ENCODE measurements at places on chromosomes 16 and 17.

DNA sequence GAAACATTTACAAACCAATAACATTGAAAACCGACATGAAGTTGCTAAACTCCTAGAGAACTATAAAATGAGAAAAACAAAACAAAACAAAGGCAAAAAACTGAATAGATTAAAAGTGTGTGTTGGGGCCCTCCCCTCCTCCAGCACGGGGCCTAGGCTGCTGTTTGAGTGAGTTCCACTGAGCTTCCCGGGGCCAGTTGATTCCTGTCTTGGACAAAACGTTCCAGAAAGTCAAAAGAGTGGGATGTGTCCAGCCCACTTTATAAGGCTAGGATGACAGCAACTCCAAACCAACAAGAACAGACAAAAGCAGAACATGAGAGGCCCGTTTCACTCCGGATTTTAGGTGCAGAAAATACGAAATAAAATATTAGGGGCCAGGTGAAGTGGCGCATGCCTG lies 11.6 kb upstream of the CSNK1D start:
- no peak for DNase-seq

GRCh38 chr16:8963010-8963820 lies 491 bp downstream of the USP7 start:
- DNase-seq = peak; percentile 51

DNA sequence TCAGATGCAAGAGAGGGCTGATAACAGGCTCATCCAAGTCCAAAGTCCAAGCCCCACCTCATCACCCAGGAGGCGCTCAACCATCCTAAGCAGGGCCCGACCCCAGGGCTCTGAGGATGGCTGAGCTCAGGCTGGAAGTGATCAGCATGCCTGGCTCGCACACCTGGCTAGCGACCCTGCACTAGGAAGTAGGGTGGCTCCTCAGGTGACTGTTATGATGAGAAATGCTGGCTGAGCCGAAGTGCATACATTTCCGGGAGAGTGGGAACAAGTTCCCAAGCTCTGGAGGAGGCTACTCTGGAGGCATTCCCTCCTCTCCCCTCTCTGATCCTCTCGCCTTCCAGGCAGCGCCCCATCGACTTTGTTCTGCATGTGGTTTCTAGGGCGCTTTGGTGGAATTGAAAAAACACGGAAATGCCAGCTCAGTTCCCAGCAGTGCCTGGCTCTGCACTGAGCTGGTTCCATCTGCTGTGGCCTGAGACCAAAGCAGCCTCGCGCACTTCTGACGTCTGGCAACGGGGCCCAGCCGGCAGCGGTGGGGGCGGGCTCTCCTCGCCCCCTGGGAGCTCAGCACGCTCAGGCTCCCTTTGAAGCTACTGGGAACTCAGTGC lies 130.3 kb downstream of the IRF8 start:
- no peak for DNase-seq

GRCh38 chr17:39002991-39003715 lies 36.0 kb upstream of the FBXO47 start:
- DNase-seq = peak; percentile 80

GRCh38 chr16:17063201-17064139 lies 407.3 kb downstream of the XYLT1 start:
- DNase-seq = no peak

GRCh38 chr16:77282345-77282744 lies 83.1 kb downstream of the SYCE1L start:
- DNase-seq = no peak

DNA sequence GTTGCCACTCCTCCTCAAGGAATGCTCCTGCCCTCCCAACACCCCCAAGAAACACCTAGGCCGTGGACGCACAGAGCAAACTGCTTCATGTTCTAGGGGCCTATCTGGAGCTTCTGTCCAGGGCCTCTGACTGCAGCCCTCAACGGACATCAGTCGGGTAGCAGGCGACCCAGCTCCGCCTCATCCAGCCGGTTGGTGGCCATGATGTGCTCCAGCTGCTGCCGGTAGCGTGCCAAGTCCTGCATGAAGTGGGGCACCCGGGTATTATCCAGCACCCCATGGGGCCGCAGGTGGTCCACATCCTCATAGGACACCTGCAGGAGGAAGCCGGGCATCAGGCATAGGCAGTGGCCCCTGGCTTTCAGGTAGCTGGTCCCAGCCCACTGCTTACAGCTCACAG lies 6.3 kb downstream of the NOL3 start:
- no peak for DNase-seq

DNA sequence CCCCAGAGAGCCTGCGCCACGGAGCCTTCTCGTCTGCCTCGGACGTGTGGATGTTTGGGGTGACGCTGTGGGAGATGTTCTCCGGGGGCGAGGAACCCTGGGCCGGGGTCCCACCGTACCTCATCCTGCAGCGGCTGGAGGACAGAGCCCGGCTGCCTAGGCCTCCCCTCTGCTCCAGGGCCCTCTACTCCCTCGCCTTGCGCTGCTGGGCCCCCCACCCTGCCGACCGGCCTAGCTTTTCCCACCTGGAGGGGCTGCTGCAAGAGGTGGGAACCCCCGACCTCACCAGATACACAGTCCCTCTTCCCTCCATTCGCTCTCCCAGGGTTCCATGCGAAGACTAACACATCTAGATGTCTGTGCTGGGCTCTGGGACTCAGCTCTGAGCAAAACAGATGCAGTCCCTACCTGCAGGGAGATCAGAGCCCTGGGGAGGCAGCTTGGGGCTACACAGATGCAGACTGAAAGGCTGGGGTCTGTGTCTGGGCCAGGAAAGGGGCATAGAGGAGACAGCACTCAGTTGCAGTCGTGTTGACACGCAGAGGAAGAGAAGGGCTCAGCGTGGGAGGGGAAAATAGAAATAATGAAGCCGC lies 3.7 kb downstream of the TNK1 start:
- DNase-seq = no peak

DNA sequence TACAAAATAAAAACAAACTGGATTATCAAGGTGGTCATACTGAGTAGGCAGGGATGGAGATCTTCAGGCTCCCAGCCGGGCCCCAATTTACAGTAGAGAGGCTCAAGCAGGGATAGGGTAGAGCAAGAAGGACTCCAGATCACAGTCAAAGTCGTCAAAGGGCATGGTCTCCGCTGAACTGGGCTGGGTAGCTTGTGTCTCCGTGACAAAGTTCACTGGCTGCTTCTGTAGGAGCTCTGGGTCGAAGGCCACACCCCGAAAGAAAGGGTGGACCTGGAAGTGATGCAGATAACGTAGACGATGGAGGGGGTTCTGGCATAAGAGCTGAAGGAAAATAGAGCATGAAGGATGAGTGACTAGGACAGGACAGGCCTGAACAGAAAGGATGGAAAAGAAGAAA lies 3.6 kb downstream of the RSKR start:
- no peak for DNase-seq

DNA sequence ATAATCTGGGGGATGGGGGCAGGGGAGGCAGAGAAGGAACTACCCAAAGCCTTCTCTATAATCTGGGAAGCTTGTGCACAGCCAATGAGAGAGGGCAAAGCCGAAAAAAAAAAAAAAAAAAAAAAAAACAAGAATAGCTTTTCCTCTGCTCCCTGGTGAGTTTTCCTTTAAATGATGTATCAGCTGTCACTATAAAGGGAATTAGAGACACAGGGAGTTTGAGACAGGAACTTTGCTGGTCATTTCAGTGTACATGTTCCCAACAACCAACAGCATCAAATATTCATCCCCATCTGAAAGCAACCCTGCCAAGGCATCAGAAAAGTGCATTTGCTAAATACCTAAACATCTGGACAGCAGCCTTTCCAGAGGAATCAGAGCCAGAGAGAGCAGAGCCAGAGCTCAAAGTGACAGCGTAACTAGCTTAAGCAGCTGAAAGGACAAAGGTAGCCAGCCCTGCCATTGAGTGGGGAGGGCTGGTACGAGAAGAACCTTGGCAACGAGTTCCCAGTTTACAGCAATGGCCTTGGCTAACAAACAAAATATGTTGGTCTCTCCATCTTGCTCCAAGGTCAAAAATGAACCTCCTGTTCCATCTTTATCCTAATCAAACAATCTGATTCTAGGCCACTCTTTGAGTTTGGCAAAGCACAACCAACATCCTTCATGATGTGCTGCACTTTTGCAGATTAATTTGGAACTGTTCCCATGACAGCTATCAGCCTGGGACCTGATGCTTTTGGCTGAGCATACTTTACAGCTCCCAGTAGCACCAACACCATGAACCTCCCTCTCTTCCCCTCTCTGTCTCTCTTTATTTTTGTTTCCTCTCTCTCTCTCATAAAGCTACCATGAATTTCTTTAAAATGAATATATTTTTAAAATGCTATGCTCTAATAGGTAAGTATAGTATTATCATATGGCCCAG lies 143.7 kb upstream of the GNAO1 start:
- DNase-seq = no peak

GRCh38 chr16:28014851-28015250 lies 48.7 kb downstream of the GSG1L start:
- DNase-seq = no peak

DNA sequence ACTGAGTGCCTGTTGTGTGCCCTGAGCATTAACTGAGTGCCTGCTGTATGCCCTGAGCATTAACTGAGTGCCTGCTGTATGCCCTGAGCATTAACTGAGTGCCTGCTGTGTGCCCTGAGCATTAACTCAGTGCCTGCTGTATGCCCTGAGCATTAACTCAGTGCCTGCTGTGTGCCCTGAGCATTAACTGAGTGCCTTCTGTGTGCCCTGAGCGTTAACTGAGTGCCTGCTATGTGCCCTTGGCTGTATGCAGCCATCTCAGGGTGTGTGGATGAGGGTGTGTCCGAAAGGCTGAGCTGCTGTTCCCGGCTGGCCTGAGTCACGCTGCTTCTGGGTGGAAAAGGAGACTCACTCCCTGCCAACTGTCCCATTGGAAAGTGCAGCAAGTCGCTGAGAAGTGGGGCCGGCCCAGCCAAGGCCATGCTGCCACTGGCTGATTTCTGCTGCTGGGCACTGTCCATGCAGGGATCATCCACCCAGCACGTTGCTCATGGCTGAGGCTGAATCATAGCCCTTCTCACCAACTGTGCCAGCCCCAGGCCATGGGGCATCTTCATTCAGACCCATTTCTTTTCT lies 113.8 kb downstream of the OR1D5 start:
- DNase-seq = no peak

- DNase-seq = no peak
Observed at GRCh38 chr17:58394534-58395223, 22.7 kb downstream of the RNF43 start.

DNA sequence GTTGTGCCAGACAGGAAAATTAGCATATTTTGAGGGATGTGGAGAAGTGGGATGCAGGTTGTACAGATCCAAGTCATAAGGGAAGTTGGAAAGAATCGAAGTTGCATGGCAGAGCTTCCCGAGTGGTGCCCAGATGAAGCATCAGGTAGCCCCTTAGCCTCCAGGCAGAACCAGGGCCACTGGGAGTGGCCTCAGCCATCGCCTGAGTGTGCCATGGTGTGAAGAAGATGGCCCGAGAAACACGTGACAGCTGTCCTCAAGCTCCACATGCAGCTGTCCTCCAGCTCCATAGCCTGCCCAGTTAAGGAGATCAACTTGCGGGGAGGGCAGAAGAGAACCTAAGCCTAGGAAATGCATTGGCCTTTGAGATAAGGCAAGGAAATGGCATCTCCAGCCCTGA lies 33.5 kb downstream of the TMC6 start:
- no peak for DNase-seq

DNA sequence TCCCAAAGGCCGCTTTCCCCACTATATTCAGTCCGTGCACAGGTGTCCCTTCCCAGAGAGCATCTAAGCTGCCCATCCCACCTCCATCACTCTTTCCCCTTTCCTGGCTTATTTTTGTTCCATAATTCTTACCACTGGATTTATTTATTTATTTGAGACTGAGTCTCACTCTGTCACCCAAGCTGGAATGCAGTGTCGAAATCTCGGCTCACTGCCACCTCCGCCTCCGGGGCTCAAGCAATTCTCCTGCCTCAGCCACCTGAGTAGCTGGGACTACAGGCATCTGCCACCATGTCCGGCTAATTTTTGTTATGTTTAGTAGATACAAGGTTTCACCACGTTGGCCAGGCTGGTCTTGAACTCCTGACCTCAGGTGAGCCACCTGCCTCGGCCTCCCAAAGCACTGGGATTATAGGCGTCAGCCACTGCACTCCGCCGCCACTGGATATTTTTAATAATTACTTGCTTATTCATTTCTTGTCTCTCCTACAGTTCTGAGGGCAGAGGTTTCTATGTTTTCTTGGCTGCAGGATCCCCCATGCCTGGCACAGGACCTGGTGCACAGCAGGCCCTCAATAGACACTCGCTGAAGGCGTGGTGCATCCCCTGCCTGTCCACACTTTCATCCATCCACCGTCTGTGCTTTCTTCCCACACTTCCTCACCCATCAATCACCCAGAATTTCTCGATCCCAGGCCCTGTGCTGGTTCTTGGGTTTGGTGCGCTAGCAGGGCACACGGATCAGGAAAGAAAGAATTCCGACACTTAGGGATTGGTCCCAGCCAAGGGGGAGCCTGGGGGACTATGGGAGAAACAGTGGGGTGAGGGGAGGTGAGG lies 9.9 kb upstream of the ADGRG1 start:
- DNase-seq = no peak

GRCh38 chr17:2551493-2551892 lies 39.8 kb upstream of the METTL16 start:
- DNase-seq = no peak

GRCh38 chr16:6484081-6484480 lies 848.6 kb upstream of the RBFOX1 start:
- DNase-seq = no peak

GRCh38 chr16:19700319-19700781 lies 17.7 kb downstream of the KNOP1 start:
- no peak for DNase-seq

DNA sequence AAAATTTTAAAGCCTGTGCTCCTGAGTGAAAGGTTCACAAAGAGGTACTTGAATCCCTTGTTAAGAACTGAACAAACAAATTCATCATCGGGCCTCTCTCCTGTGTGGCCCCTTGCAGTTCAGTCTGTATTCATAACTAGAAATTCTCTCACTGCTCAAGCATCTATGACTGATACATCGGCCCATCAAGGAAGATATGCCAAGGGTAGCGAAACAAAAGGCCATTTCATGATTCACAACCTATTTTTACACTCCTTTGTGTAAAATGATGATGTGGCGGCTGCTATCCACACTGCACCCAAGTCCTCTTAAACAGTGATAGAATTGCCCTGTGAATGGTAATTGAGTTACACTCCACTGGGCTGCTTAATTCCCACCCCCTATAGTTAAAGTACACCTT lies 204.6 kb downstream of the STX8 start:
- no peak for DNase-seq

- DNase-seq = no peak
Observed at GRCh38 chr16:10137341-10137740, 44.9 kb downstream of the GRIN2A start.

- DNase-seq = no peak
Observed at GRCh38 chr17:69423450-69423849, 9.0 kb downstream of the MAP2K6 start.

Data from thymus (tissue), 14 donors.